Stimulated activated CD8-positive, alpha-beta memory T cell treated with anti-CD3 and anti-CD28 coated beads, Interleukin-12 subunit alpha, Interleukin-12 subunit beta, amount 100 ng/mL, for 4 hours (primary cell): ENCODE measurements at places on chromosomes 7 and 10.

- DNase-seq, result no peak
These were observed 45.7 kb downstream of the KIAA1549 start for GRCh38 chr7:138935465-138936011.

- no peak for DNase-seq
These were observed 19.3 kb downstream of the GIMAP6 start for GRCh38 chr7:150612925-150613324.

GRCh38 chr7:143352531-143353002 lies 9.9 kb downstream of the FAM131B start:
- DNase-seq, result no peak

DNA sequence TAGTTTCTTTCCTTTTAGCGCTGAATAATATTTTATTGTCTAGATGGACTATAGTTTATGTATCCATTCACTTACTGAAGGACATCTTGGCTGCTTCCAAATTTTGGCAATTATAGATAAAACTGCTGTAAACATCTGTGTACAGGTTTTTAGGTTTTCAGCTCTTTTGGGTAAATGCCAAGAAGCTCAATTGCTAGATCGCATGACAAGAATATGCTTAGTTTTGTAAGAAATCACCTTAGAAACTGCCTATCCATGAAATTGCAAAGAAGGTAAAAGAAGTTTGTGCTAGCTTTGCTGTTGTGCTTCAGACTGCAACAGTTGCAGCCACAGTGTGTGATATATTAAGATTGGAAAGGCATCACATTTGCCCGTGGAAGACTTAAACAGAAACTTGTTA lies 103.2 kb upstream of the TNS3 start:
- DNase-seq, result no peak

DNA sequence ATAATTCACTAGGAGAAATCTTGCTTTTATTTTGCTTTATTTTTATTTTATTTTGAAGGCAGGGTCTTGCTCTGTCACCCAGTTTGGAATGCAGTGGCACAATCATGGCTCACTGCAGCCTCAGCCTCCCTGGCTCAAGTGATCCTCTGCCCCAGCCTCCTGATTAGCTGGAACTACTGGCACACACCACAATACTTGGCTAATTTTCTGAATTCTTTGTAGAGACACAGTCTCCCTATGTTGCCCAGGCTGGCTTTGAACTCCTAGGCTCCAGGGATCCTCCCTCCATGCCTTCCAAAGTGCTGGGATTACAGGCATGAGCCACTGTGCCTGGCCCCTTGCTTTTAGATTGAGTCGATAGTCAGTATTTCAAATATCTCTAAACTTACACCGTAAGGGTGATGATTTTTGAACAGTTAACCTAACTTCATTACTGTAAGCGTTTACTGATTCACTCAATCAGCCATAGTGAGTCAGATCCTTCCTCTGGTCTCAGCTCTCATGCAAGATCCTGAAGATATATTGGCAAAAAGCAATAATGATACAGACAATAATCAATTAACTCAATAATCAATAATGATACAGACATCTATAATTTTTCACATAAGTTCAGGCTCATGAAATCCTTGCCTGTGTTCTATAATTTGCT lies 239.5 kb downstream of the KIAA1217 start:
- DNase-seq, result no peak

DNA sequence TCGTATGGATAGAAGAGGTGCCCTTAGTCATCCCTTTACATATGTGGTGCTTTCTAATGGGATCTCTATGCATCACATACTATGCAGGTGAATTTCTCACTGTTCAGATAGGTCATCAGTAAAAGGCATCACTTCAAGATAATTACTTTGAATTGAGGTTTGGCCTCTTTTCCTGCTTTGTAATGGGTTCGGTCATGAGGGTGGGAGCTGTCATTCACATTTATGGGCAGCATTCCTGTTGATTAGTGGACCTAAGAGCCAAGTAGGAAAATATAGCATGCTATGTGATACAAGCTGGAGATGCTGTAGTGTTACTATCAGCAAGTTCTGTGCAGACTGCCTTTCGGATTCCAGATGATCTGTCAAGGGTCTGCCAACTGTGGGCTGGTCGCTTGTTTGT lies 156.3 kb downstream of the LCOR start:
- DNase-seq, result no peak

DNA sequence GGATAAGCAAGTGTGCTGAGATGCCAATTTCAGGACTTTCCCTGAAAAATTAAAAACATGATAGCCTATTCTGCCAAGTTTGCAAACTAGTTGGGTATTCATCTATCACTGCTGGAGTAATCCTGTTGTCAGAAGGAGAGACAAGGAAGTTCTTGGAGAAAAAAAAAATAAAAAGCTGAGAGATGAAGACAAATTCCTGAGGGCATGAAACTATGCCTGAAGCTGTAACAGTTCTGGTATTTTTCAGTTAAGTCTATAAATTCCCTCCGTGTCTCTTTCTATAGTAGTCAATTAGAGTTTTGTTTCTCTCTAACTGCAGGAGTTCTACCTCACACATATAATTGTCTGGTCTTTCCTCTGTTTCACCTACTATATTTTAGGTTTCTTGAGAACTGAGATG lies 95.7 kb downstream of the DGKB start:
- no peak for DNase-seq

DNA sequence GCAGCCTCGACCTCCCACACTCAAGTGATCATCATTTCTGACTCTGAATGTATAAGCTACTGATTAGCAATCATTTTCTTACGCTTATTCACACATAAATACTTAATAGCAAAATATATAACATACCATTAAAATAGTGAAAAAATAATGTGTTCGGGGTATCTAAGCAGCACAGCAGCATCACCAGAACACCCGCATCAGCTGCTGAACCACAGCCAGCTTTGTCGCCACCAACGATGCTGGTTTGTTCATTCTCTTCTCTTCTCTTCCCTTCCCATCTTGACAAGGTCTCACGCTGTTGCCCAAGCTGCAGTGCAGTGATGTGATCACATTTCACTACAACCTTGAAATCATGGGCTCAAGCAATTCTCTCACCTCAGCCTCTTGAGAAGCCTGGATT lies 425.1 kb upstream of the LRGUK start:
- DNase-seq, result no peak

GRCh38 chr7:105367458-105367857 lies 21.3 kb downstream of the SRPK2 start:
- DNase-seq, result no peak

GRCh38 chr10:80195046-80195574 lies 10.2 kb downstream of the ANXA11 start:
- DNase-seq, result no peak

GRCh38 chr7:63067897-63068585 lies 930.6 kb upstream of the ZNF722 start:
- no peak for DNase-seq

- no peak for DNase-seq
These were observed 25.8 kb upstream of the PIP4K2A start for GRCh38 chr10:22740180-22740579.

GRCh38 chr7:88546808-88547207 lies 212.7 kb upstream of the ZNF804B start:
- no peak for DNase-seq

- DNase-seq, result peak; percentile 78
These were observed at the start of gene ZEB1 for GRCh38 chr10:31318854-31319601. ZEB1 (plus strand) TSS chr10:31319216; CDS start chr10:31319235, 19 bp downstream.

GRCh38 chr7:73395538-73396503 lies 37.8 kb upstream of the FZD9 start:
- DNase-seq, result no peak

DNA sequence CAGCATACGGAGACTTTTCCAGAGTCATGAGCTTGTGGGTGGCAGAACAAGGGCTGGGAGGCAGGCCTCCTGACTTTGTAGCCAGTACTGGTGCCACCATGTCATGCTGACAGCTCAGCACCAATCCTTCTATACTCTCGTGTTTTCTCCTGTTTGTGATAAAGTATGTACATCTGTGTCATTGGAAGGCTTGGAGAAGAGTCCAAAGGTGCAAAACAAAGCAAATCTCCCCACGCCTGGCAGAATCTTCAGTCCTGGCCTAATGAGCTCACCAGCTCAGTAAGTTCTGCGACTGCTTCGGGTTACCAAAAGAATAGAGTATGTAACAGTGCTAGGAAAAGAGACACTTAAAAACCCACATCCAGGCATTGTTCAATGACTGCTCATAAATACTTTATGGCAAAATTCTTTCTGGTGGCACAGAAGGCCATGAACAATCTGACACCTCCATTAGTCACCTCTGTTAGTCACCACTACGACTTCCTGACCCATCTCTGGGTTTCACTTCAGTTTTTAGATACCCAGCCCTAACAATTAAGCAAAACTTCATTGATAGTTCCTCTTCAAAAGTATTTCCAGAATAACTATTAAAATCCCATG lies 24.5 kb downstream of the STEAP1 start:
- no peak for DNase-seq

- DNase-seq, result no peak
These were observed 102.0 kb downstream of the FAM53B start for GRCh38 chr10:124642088-124642710.

DNA sequence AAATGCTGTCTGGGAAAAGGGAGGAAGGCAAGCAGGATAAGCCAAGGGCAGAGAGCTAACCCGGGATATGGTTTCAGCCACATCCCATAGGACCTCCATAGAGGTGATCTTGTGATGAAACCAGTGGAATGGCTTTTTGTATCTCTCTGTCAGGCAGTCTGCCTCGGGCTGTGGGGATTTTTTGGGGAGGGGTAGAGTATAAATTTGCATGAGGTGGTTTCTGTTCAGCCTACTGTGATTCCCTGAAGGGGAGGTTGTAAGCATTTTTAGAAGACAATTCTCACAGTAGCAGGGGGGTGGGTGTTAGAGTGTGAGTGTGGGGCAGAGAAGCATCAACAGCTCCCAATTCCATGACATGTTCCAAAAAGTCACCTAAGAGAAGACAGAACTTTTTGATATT lies 11.8 kb downstream of the OR9A2 start:
- DNase-seq, result no peak

- DNase-seq, result no peak
These were observed 171.2 kb downstream of the PRKAG2 start for GRCh38 chr7:151705636-151706276.

DNA sequence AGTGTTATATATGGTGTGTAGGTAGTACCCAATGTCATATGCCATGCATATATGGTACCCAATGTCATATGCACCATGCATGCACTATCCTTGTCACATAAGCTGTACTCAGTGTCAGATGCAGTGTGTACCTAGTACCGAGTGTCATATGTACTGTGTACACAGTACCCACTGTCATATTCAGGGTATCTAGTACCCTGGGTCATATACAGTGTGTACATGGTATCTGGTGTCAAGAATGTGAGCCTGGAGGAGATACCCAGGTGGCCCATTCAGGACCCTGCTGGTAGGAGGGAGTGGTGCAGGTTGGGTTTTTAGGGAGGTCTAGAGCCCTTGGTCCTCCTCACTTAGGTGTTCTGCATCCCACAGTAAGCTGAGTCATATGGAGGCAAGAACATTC lies 1.8 kb downstream of the ZMYND11 start:
- DNase-seq, result no peak

GRCh38 chr10:11168423-11169090 lies 150.9 kb downstream of the CELF2 start:
- no peak for DNase-seq

DNA sequence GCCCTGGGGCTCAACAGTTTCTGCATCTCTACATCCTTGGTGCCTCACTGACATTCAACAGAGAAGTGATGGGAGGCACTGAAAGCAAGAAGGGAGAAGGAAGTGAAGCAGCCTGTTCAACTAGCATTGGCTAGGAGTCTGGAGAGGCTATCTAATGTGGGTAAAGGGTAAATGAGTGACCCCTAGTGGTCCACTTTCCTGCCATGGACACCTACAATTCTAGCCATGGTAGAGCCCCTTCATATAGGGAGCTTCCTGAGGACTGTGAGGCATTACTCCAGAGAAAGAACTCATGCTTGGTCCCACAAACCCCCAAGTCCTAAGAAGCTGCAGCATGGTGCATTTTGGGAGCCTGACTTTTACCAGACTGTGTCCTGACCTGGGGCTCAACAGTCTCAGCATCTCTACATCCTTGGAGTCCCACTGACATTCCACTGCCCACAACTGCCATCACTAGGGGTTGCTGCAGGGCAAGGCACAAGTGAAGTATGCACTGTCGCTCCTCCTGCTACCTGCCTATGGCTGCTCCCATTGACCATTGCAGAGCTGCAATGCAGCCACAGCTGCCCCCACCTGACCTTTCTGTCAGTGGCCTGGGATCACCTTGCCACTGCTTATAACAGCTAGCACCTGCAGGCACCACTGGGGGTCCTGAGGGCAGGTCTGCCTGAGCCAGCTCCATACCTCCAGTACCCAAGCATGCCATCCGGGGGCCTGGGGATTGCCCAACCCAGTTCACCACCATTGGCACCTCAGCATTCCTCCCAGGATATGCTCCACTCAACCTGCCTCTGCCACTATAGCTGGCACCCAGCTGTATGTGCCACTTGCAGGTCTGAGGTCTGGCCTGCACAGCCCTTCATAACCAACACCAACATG lies 44.1 kb upstream of the CDK6 start:
- no peak for DNase-seq

GRCh38 chr10:61701055-61701705 lies 38.5 kb downstream of the CABCOCO1 start:
- no peak for DNase-seq

- no peak for DNase-seq
These were observed 18.7 kb upstream of the ARHGAP12 start for GRCh38 chr10:31947144-31947926.

DNA sequence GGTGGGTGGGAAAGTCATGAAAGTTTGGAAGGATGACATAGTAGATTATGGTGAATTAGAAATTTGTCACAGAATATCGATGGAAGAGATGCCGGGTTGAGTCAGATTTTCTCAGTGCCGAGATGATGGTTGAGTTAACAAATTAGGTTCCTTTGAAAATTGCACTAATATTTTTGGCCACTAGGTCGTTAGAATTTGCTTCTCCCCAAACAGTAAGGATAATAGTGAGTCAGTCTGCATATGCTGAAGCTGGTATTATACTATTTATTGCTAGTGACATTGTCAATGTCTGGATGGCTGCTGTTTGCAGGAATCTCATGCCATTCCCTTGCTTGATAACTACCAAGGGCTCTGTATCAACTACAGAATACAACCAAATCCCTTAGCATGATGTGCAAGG lies 37.7 kb upstream of the MINDY3 start:
- no peak for DNase-seq

DNA sequence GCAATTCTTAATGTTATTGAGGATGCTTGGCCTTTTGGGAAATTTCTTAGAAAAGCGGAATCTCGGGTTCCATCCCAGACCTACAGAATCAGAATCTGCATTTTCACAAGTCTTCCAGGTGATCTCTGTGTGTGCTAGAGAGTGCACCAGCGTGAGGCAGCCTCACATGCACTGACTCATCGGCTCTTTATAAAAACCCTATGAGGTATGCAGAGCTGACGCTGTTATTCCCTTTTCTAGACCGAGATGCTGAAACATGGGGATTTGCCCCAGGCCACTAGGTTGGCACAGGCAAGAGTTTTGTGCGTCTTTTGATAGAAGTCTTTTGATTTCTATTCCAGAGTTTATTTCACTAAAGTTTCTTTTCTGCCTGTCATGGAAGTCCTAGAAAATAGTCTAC lies 61.2 kb downstream of the CDCA7L start:
- no peak for DNase-seq
